Activated CD4-positive, alpha-beta memory T cell treated with anti-CD3 and anti-CD28 coated beads for 36 hours (primary cell): ENCODE measurements at places on chromosomes 1 and 21.

DNA sequence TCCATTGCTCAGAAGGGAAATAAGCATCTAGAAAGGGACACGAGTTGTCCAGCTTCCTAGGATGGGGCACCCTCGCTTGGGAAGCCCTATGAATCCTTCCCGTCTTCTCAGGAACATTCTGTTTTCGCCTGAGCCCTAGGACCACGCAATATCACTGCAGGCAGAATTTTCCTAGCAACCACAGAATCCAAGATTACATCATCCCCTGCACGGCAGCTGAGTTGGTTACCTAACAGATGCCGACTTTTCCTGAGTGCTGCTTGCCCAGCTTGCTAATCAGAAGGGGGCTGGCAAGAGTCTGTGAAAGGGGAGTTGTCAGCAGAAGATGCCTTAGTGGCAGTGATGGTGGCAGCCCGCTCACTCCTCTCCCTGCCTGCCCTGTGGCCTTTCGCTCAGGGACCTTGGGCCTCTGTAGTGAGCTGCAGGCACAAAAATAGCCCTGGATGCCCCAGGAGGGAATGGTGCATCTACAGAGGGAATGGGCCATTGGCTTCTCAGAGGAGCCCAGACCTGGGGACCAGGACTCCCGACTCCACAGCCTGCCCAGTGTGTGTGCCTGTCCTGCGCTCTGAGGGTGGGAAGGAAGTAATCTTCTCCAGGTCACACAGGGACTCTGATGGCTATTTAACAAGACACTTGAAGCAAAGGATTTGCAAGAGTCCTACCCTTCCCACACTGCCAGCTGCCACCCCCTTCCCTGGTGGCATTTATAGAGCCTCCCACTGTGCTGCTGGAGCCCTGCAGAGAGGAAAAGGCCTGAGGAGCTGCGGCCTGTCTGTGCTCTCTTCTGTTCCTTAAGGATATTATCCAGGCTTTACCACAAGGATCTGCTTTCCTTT, 28.9 kb upstream of the CLSTN1 start:
- no peak for DNase-seq

DNA sequence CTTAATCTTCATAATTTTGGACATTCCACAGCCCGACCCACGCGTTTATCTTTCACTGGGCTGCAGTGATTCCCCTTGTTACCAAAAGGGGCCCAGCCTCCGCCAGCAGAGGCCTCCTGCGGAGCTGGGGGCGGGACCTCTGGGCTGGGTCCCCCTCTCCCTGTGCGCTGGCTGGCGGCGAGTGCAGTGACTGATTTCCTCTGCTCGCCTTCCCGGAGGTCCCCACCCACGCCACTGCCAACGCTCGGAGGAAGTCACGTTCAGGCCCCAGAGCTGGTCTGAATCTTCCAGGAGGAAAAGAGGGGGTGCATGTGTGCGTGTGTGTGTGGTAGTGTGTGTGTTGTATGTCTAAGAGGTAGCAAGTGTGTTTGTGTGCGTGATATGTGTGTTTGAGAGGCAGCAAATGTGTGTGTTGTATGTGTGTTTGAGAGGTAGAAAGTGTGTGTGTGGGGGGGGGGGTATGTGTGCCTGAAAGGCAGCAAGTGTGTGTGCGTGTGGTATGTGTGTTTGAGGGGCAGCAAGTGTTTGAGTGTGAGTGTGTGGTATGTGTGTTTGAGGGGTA, 35.0 kb upstream of the JAK1 start:
- DNase-seq = peak; percentile 92

DNA sequence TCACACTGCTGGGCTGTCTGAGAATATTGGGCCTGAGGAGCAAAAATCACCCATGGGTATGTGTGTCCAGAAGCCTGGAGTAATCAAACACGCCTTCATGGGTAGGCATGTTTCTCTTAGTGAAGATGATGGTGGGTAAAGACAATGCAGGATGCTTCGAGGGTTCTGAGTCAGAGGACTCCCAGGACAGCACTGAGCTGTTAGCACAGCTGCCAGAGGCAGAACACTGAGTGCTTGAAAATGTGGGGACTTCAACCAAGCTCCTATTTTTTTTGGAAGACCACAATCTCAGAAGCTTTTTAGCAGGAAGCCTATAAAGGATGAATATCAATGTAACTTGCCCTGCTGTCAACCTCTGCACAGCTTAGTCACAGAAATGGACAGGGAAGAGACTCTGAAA, 7.9 kb upstream of the NT5C1A start:
- DNase-seq = no peak

- DNase-seq = no peak
Observed at GRCh38 chr21:14889080-14889810, 175.6 kb downstream of the NRIP1 start.

GRCh38 chr21:28459193-28459592, 533.5 kb downstream of the LTN1 start:
- DNase-seq = no peak

GRCh38 chr1:247936415-247936814, 11.7 kb downstream of the OR2AJ1 start:
- no peak for DNase-seq
